Stimulated activated CD4-positive, alpha-beta T cell treated with anti-CD3 and anti-CD28 coated beads, Interleukin-12 subunit alpha, Interleukin-12 subunit beta, amount 100 ng/mL, for 4 hours (primary cell): ENCODE measurements at places on chromosomes 6 and 20.

- no peak for DNase-seq
Observed at GRCh38 chr6:56613247-56613851, 29.3 kb downstream of the DST start.

GRCh38 chr6:157879034-157879872 lies 56.2 kb downstream of the SNX9 start:
- DNase-seq = no peak

DNA sequence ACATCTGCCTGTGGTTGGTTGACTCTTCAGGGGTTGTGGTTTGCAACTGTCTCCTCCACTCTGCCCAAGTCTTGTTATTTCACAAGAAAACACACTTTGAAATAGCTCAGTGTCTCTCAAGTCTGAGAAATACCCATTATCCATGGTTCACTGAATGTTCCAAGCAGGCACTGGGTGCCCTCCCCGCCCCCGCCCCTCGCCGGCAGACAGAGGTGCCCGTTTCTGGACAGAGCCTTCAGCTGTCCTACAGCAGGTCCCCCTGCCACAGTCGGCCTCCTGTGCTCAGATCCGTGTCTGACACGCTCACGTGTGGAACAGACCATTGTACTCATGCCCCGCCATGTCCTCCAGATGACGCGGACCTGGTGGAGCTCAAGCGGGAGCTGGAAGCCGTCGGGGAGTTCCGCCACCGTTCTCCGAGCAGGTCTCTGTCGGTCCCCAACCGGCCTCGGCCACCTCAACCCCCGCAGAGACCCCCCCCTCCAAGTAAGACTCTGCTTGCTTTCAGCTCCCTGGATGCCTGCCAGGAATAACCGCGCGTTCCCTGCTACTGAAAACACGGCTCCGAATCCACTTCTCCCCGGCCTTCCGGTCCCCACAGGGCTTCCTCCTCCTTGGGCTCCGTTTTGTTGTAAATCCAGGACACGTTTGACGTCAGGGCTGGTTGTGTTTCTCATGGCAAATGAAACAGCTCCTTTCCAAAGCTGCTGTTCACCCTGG lies 81.4 kb downstream of the SERAC1 start:
- DNase-seq = no peak

GRCh38 chr6:15255481-15255880 lies 9.6 kb downstream of the JARID2 start:
- DNase-seq = no peak

GRCh38 chr6:150112233-150112632 lies 30.6 kb upstream of the PPP1R14C start:
- no peak for DNase-seq

DNA sequence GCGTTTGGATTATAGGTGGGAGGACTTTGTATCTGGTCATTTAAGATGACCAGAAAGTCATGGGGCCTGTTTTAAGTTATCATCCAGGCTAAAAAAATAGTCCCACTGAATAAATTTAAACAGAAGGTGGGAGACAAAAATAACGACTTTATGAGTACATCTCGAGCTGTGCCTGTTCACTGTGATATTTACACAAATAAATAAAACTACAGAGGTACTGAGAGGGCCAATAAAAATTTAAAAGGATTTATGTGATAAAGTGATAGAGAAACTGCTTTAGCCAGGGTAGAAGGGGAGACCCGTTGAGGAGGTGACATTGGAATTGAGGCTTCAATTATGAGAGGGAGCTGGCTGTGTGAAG lies 53.4 kb upstream of the PMEPA1 start:
- no peak for DNase-seq

DNA sequence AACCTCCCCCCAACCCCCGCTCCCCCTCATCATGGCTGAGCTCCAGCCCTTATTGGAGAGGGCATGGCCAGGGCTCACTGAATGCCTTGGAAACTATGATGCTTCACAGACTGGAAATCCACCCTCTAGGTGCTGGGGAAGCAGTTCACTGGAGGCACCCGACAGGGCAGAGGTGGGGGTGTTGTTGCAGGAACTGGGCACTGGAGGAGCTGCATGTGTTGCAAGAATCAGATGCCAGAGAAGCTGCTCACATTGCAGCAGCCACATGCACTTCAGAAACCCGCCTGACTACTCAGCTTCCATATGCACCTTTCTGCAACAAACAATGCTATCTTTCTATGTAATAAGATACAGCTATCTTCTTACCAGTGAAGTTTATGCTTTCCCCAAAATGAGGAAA lies 7.9 kb upstream of the TBPL1 start:
- DNase-seq = no peak
